ENCODE measurements at places on chromosomes 5 and 9.

DNA sequence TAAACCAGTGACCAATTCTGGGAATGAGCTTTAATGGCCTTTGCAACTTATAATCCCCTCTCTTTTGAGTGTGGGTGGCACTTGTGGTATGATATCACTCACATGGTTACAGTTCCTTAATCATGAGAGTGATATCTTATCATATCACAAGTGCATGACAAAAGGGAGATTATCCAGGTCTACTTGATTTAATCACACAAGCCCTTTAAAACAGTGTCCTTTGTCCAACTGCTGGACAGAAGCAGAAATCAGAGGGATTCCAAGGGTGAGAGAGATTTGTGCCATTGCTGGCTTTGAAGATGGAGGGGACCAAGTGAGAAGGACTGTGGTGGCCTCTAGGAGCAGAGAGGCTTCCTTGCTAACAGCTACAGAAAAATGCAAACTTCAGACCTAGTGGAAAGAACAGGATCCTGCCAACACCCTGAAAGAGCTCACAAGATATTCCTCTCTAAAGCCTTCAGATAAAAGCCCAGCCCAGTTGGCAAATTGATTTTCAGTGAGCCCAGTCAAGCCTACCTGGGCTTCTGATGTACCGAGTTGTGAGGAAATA, 279.0 kb upstream of the TLE4 start:
- no peak for DNase-seq

GRCh38 chr9:83957248-83957513, 22.8 kb downstream of the HNRNPK start:
- DNase-seq, result no peak

DNA sequence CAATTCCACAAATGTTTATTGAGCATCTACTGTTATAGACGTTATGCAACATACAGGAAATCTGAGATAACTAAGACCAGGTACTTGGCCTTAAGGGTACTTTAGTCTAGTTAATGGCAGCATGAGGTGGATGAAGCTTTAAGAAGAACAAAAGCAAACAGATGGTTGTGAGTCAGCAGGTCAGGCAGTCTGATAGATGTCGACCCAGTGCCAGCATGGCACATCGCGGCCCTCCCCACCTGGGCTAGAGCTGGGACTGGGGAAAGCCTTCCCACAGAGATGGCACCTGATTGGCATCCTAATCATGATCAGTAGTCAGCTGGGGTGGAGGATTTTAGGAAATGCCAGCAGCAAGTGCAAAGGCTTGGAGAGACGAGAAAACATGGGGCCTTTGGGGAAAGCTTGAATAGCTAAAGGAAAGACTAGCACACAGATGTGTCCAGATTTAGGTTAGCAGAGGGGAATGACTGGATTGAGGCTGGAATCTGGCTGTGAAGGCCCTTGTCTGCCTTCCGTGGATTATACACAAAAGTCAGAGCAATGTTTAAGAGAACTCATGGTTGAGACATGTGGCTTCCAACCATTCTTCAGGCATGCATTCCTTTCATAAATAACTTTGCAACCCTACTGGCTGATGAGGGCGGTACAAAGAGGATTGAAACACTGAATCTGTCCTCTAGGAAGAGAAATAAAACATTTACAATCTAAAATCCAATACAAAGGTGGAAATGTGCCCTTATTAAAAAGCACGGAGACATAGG, 395.4 kb upstream of the WWC1 start:
- DNase-seq, result no peak

DNA sequence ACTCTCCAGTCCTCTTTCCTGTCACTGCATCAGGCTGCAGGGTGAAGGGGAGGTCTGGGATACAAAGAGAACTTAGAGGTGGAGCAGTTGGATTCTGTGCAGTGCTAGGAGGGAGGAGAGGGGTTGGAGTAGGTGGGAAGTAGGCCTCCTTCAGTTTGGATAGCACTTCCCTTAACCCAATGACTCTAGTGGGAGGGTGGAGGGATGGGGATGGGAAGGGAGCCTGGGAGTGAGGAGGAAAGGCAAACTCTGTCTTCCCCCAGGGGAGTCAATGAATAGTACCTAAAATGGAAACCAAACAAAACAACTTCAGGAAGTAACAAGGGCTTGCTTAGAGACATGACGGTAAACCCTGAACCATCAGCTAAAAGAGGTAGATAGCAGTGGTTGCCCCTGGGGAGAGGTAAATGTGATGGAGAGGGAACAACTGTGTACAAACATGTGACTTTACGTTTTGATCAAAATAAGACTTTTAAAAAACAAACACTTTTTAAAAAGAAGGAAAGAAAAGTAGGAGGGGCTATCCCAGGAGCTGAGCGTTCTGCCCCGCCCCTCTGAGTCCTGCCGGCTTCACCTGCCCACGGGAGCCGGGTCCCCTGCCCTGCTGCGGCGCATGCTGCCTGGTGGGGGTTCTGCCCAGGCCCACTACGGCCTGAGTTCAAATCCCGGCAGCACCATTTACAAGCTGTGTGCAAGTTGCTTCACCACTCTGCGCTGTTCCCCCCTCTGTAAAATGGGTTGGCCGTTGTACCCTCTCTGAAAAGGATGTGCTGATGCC, 30.9 kb downstream of the GSN start:
- no peak for DNase-seq

- no peak for DNase-seq
Observed at GRCh38 chr5:141127305-141127704, 5.7 kb downstream of the PCDHB4 start.

DNA sequence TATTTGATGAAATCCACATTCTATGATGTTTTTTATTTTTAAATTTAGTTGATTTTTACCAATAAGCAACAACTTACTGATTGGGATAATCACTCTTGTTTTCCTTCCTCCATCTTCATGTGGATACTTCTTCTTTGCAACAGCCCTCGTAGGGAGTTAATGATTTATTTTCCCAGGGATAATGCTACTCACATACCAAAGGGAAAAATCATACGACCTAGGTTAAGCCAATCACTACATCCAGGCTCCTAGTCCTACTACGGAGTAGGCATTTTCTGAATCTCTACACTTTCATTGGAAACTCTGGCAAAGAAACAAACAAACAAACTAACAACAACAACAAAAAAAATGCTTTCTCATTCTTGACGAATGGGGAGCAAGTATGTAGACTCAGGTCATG, 663.4 kb downstream of the PTPRD start:
- DNase-seq, result no peak

- no peak for DNase-seq
Observed at GRCh38 chr5:96004087-96004486, 42.4 kb upstream of the ELL2 start.
